ENCODE measurements at places on chromosomes 1 and 21. TPM values are rescaled to one million over a fixed set of nuclear protein-coding genes. Genes with fewer than 3 reads are reported as not detected.

Gene RRAGC
- total RNA-seq: 22.0 TPM

Gene KCNQ4
- 2.6 TPM for total RNA-seq

Gene ACOT11
- total RNA-seq: 38.5 TPM

Gene UBIAD1
- 10.1 TPM for total RNA-seq

Gene LMOD1
- 9.6 TPM for total RNA-seq

Gene BLACAT1
- not detected for total RNA-seq

Gene TMED5
- total RNA-seq: 57.1 TPM

Gene SPRR2G
- not detected for total RNA-seq

Gene NIT1
- 33.8 TPM for total RNA-seq

Measured in Right ventricle myocardium superior (tissue), 1 donor.